ENCODE measurements at places on chromosomes 7 and 10. TPM values are rescaled to one million over a fixed set of nuclear protein-coding genes. Genes with fewer than 3 reads are reported as not detected.

DNA sequence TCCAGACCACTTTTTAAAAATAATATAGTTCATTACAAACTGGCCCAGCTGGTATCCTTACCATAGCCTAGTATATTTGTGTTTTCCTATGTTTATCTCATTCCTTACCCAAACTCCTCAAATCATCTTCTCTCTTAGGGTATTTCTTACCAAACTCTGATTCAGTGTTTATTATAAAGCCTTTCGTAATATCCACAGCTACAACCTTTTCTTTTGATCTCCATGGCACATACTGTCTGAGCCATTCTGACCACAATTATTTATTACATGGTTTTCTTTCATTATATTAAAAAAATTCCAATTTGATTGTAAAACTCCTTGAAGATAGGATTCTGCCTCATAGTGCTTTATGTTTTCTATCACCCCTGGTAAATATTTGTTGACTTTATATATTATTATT lies 94.2 kb downstream of the LRMDA start:
- DNase-seq, result no peak

GRCh38 chr10:8544057-8544380 lies 489.5 kb downstream of the GATA3 start:
- no peak for DNase-seq

GRCh38 chr10:13959443-13960359 lies 371.0 kb downstream of the FRMD4A start:
- DNase-seq, result peak; percentile 65

The CFAP58 gene
- total RNA-seq, result 0.37 TPM

- DNase-seq, result peak; percentile 24
Observed at GRCh38 chr7:101754424-101755159, 62.8 kb upstream of the CUX1 start.

GRCh38 chr7:6430271-6430940 lies 17.3 kb downstream of the DAGLB start:
- DNase-seq, result no peak

DNA sequence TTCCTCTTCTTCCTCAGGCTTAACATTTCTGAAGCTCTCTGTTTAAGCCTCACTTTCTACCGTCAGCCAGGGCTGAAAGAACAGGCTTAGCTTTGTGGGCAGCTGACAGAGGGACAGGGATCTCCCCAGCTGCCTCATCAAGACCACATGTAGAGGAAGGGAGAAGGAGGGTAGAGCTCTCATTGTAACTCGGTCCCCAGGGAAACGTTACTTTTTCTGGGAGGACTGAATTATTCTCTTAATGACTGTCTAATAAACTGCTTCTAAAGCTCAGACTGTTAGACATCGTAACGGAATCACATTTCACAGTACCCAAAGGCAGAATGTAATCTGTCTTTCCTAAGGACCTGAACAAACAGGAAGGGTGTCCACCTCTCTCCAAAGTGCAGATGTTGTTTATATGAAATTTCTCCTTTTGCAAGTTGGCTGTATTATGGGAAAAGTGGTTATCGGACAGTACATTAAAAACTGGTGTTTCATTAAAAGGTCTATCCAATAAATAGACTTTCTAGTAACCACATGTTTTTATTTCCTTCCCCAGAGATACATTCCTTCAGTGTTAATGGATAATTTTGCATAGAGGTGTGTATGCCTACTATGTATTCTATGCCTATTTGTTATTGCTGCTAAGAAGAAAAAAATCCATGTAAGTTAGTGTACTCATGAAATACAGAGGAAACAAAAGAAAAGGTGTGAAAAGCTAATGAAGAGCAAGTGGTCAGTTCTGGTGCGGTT lies 144.2 kb downstream of the CTTNBP2 start:
- no peak for DNase-seq

The ATOH7 gene
- total RNA-seq, result 0.37 TPM

DNA sequence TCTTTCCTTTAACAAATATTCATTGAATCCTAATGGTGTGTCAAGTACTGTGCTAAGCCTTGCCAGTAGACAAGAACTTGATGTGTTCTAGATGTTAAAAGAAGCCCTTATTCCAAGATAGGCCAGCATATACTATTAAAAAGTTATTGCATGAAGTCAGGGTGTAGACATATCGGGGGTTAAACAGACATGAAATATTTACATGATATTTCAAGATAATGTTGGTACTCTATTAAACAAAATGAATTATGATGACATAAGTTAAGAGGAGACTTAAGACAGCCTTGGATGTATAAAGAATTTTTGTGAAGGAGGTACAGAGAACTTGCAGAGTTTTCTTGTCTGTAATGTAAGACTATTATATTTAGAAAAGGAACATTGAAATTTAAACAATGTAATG lies 44.8 kb downstream of the HDAC9 start:
- DNase-seq, result no peak

All from G401 (cell line).